Thyroid gland (tissue), 4 donors: ENCODE measurements at places on chromosomes 2 and 18. TPM values are rescaled to one million over a fixed set of nuclear protein-coding genes. Genes with fewer than 3 reads are reported as not detected.

POTEI gene
- not detected for total RNA-seq

CNNM4 gene
- total RNA-seq, result 6.6 TPM

NCKAP5 gene
- total RNA-seq, result 0.93 TPM

RGPD8 gene
- total RNA-seq, result 50.1 TPM

DNER gene
- total RNA-seq, result not detected

ST8SIA3 gene
- not detected for total RNA-seq

MOGAT1 gene
- not detected for total RNA-seq

IL1A gene
- total RNA-seq, result not detected

ASB18 gene
- not detected for total RNA-seq

YWHAQ gene
- total RNA-seq, result 270 TPM

ATP8B1 gene
- 63.7 TPM for total RNA-seq

FTCDNL1 gene
- 20.9 TPM for total RNA-seq

C1GALT1C1L gene
- 0.68 TPM for total RNA-seq

CCBE1 gene
- total RNA-seq, result 0.34 TPM

EMILIN2 gene
- total RNA-seq, result 23.0 TPM

ANKRD62 gene
- not detected for total RNA-seq

PLGLB1 gene
- 10.0 TPM for total RNA-seq

MRPL44 gene
- total RNA-seq, result 27.1 TPM

ADCYAP1 gene
- total RNA-seq, result 0.75 TPM

EFHD1 gene
- 6.9 TPM for total RNA-seq

GPC1 gene
- total RNA-seq, result 26.6 TPM

RNF152 gene
- total RNA-seq, result 21.4 TPM

UPP2 gene
- not detected for total RNA-seq

NR4A2 gene
- total RNA-seq, result 4.8 TPM

SKA1 gene
- total RNA-seq, result not detected

TOGARAM2 gene
- total RNA-seq, result 0.78 TPM

OR6B2 gene
- total RNA-seq, result not detected

RAMP1 gene
- total RNA-seq, result 2.6 TPM

CABYR gene
- 3.7 TPM for total RNA-seq

WDR54 gene
- total RNA-seq, result 6.5 TPM

IL37 gene
- not detected for total RNA-seq

GCKR gene
- 0.13 TPM for total RNA-seq
